Sciatic nerve (tissue), 2 donors: ENCODE measurements at places on chromosomes 3 and 15. TPM values are rescaled to one million over a fixed set of nuclear protein-coding genes. Genes with fewer than 3 reads are reported as not detected.

GRCh38 chr3:142117056-142117851 is 32.1 kb downstream of the TFDP2 start:
- DNase-seq, result no peak

- no peak for DNase-seq
Observed at GRCh38 chr3:52399593-52399992, 45.3 kb downstream of the SEMA3G start.

- no peak for DNase-seq
Observed at GRCh38 chr3:150840802-150841515, 64.3 kb downstream of the MINDY4B start.

- no peak for DNase-seq
Observed at GRCh38 chr3:78690766-78691165, 1077.0 kb downstream of the ROBO1 start.

DNA sequence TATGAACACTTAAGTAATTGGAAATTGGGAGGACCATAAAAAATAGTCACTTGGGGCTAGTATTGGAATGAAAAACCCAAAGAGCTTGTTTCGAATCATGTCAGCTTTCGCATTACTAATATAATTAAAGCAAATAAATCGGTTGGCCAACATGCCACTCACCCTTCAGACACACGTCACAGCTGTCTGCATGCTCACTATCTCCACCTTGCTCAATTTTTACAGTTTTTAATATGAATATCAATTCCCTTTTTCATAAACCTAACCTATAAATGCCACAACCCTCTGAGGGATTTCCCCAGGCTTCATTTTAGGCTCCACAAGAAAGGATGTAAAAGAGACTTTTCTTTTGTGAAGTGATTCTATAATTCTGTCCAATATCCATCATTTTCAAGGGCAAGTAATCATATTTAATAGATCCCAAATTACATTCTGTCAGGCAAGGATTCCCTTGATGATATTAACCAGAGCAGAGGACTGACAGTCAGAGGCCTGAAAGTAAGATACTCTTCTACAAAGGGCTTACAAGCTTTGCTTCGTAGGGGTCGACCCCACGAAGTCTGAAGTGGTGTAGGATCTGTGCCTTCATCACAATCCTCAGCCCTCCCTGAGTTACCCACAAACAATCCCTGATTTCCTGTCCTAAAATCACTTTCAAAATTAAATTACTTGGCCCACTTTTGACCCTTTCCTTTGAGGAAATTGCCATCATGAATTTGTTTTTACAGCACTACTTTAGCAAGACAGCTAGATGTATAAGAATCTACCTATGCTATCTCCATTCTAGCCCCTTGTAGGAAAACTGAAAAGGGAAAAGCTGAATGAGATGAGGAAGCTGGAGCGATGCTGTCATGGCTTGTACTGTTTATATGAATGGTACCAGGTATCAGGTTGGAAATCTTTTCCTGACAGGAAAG is 44.5 kb downstream of the NANOGP8 start:
- no peak for DNase-seq

- peak; percentile 85 for DNase-seq
Observed at GRCh38 chr15:65077981-65078352, 1.4 kb downstream of the KBTBD13 start.

VGLL3 gene
- 130 TPM for total RNA-seq

ARGFX gene
- not detected for total RNA-seq
